Hypothalamus (tissue), 51 donors: ENCODE measurements at places on chromosomes 12 and 14.

- DNase-seq: no peak
Observed at GRCh38 chr12:132049876-132050275, 94.2 kb downstream of the DDX51 start.

- no peak for DNase-seq
Observed at GRCh38 chr14:88950069-88950468, 125.6 kb downstream of the TTC8 start.

- DNase-seq: no peak
Observed at GRCh38 chr14:39673270-39673711, 241.1 kb upstream of the FBXO33 start.

DNA sequence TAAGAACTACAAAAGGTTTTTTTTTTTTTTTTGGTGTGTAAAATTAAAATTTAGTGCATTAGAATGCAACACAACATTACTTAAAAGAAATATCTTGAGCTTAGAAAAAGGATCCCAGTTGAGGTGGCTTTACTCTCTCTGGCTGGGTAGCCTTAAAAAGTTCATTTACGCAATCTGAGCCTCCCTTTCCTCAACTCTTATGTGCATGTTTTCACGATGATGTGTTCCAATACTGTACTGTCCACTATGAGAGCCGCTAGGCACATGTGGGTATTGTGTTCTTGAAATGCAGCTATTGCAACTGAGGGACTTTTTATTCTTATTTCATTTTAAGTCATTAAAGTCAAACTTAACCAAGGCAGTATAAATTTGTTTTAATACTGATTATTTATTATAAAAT is 460.9 kb upstream of the SYT1 start:
- no peak for DNase-seq

- DNase-seq: no peak
Observed at GRCh38 chr12:8680533-8680932, 17.3 kb upstream of the RIMKLB start.

DNA sequence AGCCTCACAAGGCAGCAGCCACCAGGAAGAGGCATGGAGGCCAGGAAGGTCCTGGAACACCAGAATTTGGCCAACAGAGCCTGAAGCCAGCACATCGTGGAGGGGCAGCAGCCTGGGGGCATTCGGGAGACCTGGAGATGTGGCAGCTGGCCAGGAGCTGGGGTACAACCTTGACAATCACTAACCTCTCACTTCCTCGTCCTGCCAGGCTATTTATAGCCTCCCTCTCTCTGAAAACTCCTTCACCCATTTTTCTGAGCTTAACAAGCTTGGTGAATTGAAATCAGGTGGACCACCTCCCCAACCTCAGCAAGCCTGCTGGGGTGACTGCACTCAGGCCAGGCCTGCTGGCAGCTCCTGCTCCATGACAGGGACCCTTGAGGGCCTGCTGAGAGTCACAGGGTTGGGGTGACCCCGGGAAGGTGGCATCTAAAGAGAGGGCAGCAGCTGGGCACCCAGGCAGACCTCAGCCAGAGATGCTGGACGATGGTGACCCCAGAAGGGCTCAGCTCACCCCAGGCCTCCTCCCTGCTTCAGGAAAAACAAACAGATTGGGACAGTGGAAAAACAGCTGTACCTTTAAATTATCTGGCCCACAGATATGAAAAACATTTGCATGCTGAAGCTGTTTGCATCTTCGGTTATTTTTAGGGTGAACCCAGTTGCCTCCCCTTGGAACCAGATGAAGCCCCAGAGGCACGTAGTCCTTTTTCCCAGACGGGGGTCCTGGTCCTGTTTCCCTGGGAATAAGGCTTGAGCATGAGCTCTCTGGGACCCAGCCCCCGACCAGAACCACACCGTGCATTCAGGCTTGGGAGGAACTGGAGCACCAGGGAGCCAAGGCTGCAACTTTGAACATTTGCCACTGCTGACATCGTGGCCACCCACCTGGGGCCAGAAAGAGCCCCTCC is 67.0 kb downstream of the PITPNM2 start:
- DNase-seq: no peak

DNA sequence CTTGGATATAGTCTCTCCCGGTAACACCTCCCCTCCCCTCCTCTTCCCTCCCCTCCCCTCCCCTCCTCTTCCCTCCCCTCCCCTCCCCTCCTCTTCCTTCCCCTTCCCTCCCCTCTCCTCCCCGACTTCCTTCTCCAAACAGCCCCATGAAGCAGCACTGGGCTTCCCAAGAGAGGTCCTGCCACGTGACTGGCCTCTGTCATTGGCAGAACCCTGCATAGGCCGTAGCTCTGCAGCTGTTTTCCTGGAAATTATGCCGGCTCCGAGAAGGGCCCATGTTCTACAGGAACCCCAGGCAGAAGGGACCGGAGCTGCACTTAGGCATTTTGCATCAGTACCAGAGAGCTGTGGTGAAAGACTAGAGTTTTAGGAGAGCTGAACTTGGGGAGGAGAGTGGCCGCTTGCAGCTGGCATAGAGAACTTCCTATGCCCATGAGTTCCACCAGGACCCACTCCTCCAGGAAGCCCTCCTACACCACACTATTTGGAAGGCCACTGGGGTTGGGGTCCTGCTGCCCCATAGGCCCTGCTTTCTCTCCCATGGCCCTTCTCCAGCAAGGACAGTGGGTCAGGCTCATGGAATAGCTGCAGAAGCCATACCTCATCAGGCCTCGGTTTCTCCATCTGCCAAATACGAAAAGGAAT is 5.1 kb upstream of the TNFAIP2 start:
- peak; percentile 24 for DNase-seq

- no peak for DNase-seq
Observed at GRCh38 chr12:107094183-107094448, 767 bp upstream of the CRY1 start.

DNA sequence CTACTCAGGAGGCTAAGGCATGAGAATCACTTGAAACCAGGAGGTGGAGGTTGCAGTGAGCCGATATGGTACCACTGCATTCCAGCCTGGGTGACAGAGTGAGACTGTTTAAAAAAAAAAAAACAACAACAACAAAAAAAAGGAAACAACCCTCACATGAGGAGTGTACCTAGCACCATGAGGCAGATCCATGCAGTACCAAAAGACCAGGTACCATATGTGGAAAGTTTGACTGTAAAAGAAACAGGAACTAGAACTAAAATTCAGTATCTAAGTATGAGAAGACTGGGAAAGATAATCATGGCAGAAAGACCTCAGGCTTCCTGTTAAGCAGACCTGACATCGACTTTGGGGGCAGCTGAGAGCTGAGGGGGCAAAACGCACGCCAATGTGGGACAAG is 55.1 kb downstream of the TRAFD1 start:
- no peak for DNase-seq

- DNase-seq: no peak
Observed at GRCh38 chr12:113077057-113077858, 20.7 kb downstream of the DTX1 start.

GRCh38 chr14:89848165-89848564 is 106.4 kb downstream of the EFCAB11 start:
- DNase-seq: no peak

GRCh38 chr12:93524386-93525133 is 47.9 kb upstream of the SOCS2 start:
- DNase-seq: no peak

DNA sequence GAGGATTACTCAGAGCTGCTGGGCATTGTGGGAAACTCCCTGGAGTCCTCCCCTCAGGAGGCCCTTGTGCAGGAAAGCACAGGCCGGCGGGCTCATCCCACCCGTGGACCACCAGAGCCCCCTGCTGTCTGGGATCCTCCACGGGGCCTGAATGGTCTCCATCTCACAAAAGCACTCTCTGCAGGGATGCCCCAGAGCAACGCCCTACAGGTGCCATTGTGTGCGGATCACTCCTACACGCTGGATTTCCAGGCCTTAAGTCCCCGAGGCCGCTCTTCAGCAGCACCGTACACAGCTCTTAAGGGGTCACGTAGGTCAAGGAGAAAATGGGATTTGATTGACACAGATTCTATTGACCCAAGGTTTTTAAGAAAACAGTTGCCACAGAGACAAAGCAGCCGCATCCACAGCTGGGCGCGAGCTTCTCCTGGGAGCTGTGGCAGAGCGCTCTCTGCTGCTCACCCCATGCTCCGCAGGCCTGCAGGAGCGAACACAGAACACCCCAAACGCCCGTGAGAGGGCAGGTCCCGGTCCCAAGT is 36.7 kb upstream of the RIMBP2 start:
- no peak for DNase-seq

- DNase-seq: no peak
Observed at GRCh38 chr12:58919231-58920101, 838 bp downstream of the LRIG3 start.

GRCh38 chr12:130523208-130523607 is 185.5 kb downstream of the PIWIL1 start:
- no peak for DNase-seq

GRCh38 chr14:77947372-77947771 is 147.5 kb downstream of the ADCK1 start:
- no peak for DNase-seq

DNA sequence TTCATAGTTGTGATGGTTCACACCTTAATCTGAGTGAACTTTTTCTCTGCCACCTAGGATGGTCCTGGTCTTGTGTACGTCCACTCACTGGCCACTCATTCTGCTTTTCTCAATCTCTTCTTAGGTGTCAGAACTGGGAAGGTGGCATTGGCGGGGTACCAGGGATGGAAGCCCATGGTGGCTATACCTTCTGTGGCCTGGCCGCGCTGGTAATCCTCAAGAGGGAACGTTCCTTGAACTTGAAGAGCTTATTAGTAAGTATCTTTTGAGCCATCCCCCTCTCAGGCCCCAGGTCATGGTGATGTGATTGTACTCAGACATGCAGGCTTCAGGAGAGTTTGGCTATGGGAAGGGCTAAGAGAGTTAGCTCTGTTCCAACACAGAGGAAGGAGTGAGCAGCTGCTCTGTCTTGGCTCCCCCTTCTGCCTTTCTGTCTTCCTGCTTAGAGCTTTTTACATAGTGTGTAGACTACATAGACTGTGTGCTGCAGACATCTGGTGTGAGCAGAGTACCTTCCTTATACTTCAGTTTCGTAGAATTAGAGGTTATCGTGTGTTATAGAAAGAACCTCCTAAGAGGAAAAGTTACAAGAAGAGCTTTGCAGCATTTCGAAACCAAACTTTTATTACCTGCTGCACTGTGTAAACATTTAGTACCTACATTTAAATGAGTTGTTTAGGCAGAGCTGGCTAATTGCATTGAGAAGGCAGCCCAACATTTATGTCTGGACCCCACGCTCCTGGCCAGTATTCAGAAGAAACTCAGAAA is 54.2 kb downstream of the FNTB start:
- no peak for DNase-seq

GRCh38 chr12:85457016-85457415 is 177.0 kb downstream of the ALX1 start:
- DNase-seq: no peak

DNA sequence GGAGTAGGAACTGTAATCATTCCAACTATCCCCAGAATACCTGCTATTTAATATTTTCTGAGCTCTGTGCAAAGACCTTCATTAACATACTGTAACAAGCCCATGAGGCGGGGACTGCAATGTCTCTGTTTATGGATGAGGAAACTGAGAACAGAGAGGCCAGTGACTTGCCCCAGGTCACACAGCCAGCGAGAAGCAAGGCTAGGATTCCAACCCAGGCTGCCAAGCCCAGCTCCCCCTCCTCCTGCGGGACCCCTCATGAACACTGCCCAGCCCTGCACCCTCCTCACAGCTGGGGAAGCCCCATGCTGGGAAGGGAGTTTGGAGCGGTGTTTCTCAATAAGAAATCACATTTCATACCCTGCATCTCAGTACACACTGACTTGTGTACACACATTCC is 10.9 kb downstream of the HVCN1 start:
- DNase-seq: no peak

- DNase-seq: no peak
Observed at GRCh38 chr14:26917086-26917485, 319.3 kb upstream of the NOVA1 start.

DNA sequence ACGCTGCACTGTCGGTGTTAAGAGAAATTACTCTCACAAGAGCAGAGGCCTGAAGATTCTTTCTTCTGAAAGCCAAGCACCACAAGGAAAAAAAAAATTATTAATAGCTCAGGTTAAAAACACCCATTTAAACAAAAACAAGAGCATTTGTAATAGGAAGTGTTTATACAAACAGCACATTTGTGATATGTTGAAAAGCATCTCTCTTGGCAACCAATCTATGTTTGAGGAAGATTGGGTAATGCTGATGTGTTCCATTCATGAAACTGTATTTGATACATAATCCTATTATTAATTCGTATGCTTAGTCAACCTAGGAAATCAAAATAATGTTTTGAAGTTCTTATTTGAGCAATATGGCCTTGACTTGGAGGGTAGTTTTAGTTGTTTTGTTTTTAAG is 36.5 kb downstream of the SSPN start:
- DNase-seq: no peak

- no peak for DNase-seq
Observed at GRCh38 chr14:30596935-30597334, 25.2 kb upstream of the SCFD1 start.

DNA sequence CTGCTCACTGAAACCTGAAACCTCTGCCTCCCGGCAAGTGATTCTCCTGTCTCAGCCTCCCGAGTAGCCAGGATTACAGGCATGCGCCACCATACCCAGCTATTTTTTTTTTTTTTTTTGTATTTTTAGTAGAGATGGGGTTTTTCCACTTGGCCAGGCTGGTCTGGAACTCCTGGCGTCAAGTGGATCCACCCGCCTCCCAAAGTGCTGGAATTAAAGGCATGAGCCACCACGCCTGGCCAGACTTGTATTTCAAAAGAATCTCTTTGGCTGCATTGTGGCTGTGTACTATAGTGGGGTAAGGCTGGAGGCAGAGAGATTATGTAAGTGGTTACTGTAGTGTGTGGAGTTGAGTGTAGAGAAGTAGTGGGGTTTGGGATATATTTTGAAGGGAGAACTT is 35.1 kb downstream of the TRHDE start:
- no peak for DNase-seq

- no peak for DNase-seq
Observed at GRCh38 chr12:93219947-93220346, 157.8 kb upstream of the NUDT4 start.

GRCh38 chr12:52022841-52023181 is 16.1 kb downstream of the TAMALIN start:
- no peak for DNase-seq

DNA sequence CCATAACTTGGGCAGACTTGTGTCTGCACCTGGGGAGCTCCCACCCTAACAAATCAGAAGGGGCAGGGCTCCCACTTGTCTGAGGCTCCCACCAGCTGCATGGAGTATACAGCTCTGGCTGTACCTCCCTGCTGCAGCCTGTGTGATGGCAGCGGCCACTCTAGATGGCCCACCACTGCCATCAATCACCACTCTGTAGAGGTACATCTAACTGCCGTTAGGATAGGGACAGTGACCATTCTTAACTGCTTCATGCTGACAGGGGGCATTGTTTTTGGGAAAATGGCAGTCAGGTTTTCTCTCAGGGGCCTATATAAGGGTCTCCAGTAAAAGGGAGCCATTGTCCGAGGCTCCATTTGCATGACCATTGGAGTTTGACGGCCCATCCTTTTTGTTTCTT is 42.2 kb downstream of the HSD17B6 start:
- no peak for DNase-seq

DNA sequence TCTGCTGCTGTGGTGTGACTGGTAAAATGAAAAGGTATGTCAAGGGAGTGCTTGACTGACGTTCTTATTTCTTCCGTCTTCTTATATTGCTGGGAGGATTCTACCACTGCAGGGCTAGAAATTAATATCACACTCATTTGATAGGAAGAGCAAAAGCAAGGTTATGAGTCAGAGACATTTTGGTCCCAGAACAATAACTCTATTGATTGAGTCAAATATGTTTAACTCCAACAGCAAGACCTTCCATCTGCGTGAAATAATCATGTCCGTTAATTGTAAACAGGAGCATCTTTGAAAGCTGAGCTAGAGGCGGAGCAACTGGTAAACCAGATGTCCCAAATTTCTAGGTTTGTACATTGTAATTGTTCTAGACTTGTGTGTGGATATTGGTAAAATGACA is 1293.6 kb downstream of the AACS start:
- no peak for DNase-seq
